ENCODE measurements at places on chromosomes 5 and 9.
A peak's percentile ranks its signal among the peaks of the same experiment; 100 is the strongest.

- DNase-seq, result no peak
Measured at GRCh38 chr5:159897786-159898393, 18.4 kb upstream of the ADRA1B start.

DNA sequence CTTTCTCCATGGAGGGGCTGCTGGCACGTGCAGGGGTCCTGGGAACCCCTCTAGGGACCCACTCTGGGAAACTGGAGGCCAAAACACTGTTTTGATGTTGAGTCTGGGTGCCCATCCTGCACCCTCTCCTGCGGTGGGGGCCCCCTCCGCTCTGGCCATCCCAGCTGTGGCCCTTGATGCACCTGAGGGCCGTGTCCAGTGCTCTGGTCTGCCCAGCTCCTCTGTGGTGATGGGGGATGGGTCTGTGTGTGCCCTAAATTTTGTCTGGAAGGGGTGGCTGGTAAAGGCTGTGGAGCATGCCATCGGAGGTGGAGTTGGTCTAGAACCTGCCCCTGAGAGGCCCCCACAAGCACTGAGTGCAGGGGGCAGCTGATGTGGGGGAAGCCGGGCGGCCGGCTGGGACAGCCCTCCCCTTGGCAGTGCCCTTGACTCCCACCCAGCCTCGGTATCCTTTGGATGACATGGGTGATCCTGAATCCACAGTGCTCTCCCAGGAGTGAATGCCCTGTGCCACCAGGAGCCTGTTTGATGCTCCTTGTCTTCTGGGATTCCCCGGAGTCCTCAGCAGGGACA is 26.3 kb downstream of the AHRR start:
- DNase-seq, result no peak

DNA sequence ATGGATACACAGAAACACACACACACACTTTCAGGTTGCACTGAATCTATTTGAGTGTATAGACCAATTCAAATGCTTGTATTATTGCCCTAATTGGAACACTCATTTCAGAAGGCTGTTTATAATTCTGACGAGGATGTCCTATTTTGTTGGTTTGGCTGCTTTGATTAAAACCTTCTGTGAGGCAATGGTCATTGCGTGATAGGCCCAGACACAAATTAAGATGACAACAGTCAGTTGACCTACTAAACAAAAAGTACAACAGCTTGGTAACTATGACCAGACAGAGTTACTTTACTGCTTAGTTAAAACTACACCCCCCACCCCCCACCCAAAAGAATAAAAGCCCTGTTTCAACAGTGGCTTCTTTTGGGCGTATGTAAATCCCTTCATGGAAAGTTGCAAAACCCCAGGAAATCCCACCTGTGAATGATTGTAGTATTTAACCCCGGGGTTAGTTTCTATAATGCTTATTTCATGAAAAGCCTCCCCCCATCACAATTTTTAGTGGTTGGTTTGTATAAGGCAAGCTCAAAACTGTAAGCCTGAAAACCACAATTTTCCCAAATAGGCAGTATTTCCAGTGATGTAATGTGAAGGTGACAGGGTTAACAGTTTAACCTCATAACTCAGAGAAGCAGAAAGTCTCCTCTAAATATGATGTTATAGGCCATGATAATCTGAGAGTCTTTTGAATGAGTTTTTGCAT is 340.8 kb downstream of the FGF10 start:
- no peak for DNase-seq

- no peak for DNase-seq
Measured at GRCh38 chr9:129362287-129363000, 184.4 kb upstream of the IER5L start.

DNA sequence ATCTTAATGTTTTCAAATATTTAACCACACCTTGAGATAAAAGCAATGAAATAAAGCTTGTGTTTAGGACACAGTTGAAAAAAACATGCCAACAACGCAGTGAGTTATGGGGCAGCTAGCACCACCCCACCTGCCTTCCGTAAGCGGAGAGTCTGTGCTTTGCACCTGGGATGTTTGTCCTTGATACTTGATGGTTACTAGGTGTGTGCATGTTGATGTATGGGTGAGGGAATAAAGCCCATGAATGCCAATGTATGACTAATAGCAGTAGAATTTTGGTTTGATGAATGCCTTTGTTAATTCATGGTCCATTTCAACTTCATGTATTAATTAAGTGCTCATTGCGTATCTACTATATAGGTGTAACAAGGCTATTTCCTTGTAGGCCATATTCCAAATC is 74.0 kb downstream of the PCSK5 start:
- DNase-seq, result no peak

- no peak for DNase-seq
Measured at GRCh38 chr5:83551821-83552220, 80.3 kb downstream of the VCAN start.

- DNase-seq, result peak; percentile 59
Measured at GRCh38 chr9:134065612-134066419, 2.0 kb downstream of the BRD3 start.

GRCh38 chr9:135555910-135556309 is 5.6 kb upstream of the PAEP start:
- no peak for DNase-seq

DNA sequence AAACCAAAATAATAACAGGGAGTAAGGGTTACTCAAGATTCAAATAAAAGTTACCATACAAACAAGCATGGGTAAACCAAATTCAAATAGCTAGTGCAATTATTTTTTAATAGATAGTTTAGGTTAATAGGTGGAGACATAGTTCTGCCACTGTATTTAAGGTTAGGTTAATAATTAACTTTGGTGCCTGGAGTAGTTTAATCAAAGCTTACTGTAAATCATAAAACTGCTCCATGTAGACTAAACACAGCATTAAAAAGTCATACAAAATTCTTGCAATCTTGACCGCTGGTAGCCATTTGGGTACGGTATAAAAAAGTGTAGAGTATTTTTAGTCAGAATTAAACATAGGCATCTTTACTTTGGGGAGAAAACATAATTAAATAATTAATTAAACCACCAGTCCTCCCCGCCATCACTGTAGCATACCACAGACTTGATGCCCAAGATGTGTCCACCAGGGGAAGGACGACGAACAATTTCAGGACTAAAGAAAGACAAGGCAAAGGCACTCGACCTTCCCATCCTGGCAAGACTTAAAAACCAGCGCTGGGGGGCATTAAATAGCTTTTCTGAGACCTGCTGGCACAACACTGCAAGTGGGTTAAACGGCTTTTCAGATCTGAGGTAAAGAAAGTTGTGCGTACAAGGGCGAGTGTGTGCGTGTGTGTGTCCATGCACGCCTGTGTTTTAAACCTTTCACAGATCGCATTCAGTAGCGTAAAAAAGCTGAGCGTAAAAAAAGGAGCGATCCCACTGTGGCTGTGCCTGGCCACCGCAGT is 2.9 kb downstream of the SEMA6A start:
- DNase-seq, result no peak

- DNase-seq, result no peak
Measured at GRCh38 chr5:75349663-75350062, 12.6 kb downstream of the HMGCR start.

DNA sequence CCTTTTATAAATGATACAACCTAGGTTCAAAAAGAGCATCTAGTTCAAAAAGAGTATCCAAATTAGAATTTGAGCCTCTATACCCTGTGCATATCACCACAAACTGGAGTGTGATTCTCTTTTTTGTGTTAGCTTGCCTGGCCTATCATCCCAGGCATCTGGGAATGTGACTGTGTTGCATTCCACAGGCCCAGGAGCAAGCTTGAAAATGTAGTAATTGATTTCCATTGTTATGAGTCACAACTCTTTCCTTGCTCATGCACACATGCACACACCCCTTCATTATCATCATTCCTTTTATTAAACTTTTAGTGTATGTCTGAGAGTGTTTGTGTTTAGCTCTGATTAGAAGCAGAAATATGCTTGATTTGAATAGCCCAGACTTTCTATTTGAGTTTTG is 75.2 kb downstream of the FCHO2 start:
- no peak for DNase-seq

GRCh38 chr9:34578241-34579103 is 11.1 kb downstream of the CNTFR start:
- DNase-seq, result no peak

GRCh38 chr9:133238851-133239532 is 29.9 kb upstream of the OBP2B start:
- DNase-seq, result peak; percentile 77

DNA sequence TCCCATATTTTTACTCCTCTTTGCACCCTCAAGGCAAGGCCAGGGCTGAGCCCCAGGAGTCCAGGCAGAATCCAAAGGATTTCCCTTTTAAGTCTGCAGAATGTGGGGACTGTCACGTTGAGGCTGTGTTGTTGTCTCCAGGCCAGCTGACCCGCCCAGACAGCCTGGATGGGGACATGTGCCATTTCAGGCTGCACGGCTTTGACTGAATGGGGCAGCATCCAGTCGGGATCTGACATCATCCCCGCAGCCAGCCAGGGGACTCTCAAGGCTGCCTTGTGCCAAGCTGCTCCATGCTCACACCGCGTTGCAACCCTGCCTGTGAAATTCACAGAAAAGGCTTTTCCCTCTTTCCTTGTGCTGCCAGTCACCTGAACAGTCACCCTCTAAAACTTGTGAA is 2.2 kb upstream of the ZNF366 start:
- no peak for DNase-seq

Data from CD4-positive, alpha-beta T cell treated with Interleukin-15 for 1 hour (primary cell).